ENCODE measurements at places on chromosomes 13 and 19. TPM values are rescaled to one million over a fixed set of nuclear protein-coding genes. Genes with fewer than 3 reads are reported as not detected.

Gene LRRC63
- total RNA-seq = 1.7 TPM

Gene RNF113B
- not detected for total RNA-seq

Gene MEDAG
- total RNA-seq = 7.2 TPM

Gene ATF5
- 13.8 TPM for total RNA-seq

Gene ZNF433
- 5.1 TPM for total RNA-seq

Gene MAB21L1
- total RNA-seq = 0.21 TPM

GRCh38 chr19:13152356-13152973 is 2.3 kb downstream of the IER2 start:
- H3K36me3 ChIP-seq = no peaks in the 10 kb centered on the region
- H3K4me3 ChIP-seq = peak overlapping the region; percentile 97
- H3K27me3 ChIP-seq = no peaks in the 10 kb centered on the region
- DNase-seq = no peak
- H3K27ac ChIP-seq = peak overlapping the region; percentile 100

DNA sequence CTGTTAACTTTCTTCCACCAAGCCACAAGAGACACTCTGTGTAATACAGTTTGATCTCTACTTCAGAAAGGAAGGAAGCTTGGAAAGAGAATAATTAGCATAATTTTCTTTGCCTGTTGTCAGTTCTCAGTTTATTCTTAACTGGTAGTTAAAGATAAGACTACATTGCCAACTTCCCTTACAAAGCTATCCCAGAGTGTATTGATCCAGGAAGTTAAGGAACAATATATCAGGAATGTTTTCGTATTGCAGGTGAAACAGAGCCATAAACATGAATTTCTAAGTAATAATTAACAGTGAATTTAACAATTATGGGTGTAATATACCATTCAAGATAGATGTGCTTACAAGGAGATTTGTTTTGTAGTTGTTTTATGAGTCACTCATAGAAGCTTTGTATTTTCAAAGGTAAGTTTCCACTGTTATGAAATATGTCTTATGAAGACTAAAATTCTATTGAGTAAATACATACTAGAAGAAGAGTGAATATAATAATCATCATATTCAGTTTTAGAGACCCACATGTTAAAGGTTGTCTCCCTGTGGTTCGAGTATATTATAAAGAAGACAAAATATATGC is 88.4 kb upstream of the KLF5 start:
- no peak overlapping the region for H3K27ac ChIP-seq
- H3K27me3 ChIP-seq = no peaks in the 10 kb centered on the region

DNA sequence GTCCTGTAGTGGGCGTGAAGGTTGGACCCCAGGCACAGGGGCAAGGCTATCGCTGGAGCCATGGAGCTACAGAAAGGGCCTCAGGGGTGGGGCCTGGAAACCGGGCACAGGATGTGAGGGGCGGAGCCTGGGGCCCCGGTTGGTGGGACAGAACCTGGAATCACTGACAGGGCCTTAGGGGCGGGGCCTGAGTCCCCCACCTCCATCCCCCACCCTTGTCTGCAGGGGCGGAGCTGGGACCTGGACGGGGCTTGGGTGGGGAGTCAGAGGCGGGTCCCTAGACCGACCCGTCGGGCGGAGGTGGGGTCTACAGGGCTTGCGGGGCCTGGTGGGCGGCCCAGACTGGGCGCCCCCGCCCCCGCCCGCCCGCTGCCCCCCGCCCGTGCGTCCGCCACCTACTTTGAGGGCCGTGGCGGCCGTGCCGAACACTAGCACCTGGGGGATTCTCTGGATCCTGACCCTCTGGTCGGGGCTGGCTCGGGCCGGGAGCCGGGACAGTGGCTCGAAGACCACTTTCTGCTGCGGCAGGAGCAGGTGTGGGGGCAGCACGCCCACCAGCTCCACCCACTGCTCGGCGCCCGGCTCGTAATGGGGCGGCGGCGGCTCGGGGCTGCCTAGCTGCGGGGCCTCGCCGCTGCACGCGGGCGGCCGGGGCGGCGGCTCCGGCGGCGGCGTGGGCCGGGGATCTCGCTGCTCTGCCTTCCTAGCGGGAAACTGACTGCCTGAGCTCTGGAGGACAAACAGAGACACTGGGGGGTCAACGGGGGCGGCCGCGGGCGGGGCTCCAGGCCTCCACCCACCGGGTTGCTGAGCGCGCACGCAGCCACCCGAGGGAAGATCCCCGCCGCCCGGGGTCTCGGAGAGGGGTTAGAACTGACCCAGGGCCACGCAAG is 26.3 kb downstream of the DCAF15 start:
- H3K4me3 ChIP-seq = peak overlapping the region; percentile 57
- H3K4me1 ChIP-seq = peaks cover 17% of the 10 kb centered on the region
- peaks cover 23% of the 10 kb centered on the region for H3K36me3 ChIP-seq
- H3K27me3 ChIP-seq = no peaks in the 10 kb centered on the region

- no peaks in the 10 kb centered on the region for H3K36me3 ChIP-seq
- H3K4me3 ChIP-seq = no peak overlapping the region
- no peak overlapping the region for H3K27ac ChIP-seq
- no peaks in the 10 kb centered on the region for H3K4me1 ChIP-seq
- H3K27me3 ChIP-seq = no peaks in the 10 kb centered on the region
- DNase-seq = no peak
Measured at GRCh38 chr19:20334760-20335159, 167.7 kb downstream of the ZNF486 start.

GRCh38 chr19:10915130-10916091 is 13.0 kb downstream of the YIPF2 start:
- H3K27me3 ChIP-seq = no peaks in the 10 kb centered on the region
- no peaks in the 10 kb centered on the region for H3K4me1 ChIP-seq
- peaks cover 87% of the 10 kb centered on the region for H3K36me3 ChIP-seq
- no peak overlapping the region for H3K4me3 ChIP-seq

DNA sequence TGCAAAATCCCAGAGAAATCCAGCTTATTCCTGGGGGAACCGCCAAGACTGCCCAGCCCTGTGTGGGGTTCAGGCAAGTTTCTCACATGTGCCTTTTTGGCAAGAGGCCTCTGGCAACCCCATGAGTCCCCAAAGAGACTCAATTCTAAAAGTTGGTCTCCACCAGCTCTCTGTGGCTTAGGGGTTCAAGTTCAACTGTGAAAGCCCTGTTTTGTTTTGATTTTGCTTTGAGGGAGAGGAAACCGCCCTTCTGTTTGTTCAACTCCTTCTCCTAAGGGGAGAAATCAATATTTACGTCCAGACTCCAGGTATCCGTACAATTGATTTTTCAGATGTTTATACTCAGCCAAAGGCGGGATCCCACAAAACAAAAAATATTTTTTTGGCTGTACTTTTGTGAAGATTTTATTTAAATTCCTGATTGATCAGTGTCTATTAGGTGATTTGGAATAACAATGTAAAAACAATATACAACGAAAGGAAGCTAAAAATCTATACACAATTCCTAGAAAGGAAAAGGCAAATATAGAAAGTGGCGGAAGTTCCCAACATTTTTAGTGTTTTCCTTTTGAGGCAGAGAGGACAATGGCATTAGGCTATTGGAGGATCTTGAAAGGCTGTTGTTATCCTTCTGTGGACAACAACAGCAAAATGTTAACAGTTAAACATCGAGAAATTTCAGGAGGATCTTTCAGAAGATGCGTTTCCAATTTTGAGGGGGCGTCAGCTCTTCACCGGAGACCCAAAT is 583 bp upstream of the LDLR start:
- peak overlapping the region; percentile 69 for H3K4me3 ChIP-seq
- H3K36me3 ChIP-seq = no peaks in the 10 kb centered on the region
- peak overlapping the region; percentile 98 for H3K27ac ChIP-seq
- no peaks in the 10 kb centered on the region for H3K27me3 ChIP-seq
- peaks cover 62% of the 10 kb centered on the region for H3K4me1 ChIP-seq

- H3K4me1 ChIP-seq = peaks cover 20% of the 10 kb centered on the region
- H3K4me3 ChIP-seq = no peak overlapping the region
- peaks cover 27% of the 10 kb centered on the region for H3K36me3 ChIP-seq
- H3K27ac ChIP-seq = no peak overlapping the region
- no peak for DNase-seq
Measured at GRCh38 chr19:14566712-14567077, 5.2 kb downstream of the NDUFB7 start.

GRCh38 chr19:12983542-12984142 is 11.6 kb upstream of the NFIX start:
- H3K4me1 ChIP-seq = peaks cover 11% of the 10 kb centered on the region
- H3K4me3 ChIP-seq = peak overlapping the region; percentile 29
- peak; percentile 85 for DNase-seq

DNA sequence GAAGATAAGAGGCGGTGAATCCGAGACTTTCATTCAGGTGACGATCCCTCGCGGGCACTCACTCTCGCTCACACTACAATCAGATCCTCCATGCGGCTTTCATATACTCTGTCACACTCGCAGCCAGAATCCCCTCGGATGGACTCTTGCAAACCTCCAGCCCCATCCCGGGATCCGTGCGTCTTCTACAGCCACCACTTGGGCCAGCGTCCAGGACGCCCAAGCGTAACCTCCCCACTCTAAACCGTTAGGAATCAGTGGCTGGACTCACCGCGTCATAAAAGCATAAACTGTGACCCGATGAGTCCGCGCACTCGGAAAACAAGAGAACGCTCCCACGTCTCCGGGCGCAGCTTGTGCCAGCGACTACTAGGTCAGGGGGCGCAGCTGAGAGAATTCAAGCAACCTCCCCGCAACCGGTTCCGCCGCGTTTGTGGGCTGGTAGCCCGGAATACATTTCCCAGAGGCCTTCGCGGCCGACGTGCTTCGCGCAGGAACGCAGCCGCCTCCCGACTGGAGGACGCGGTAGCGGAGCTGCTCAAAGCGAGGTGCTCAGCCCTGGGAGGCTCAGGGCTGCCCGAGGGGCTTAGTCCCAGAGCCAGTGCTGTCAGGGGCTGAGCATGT is 27.6 kb downstream of the ZNF607 start:
- H3K4me1 ChIP-seq = peaks cover 14% of the 10 kb centered on the region
- peak overlapping the region; percentile 58 for H3K4me3 ChIP-seq
- DNase-seq = peak; percentile 88
- no peaks in the 10 kb centered on the region for H3K27me3 ChIP-seq

DNA sequence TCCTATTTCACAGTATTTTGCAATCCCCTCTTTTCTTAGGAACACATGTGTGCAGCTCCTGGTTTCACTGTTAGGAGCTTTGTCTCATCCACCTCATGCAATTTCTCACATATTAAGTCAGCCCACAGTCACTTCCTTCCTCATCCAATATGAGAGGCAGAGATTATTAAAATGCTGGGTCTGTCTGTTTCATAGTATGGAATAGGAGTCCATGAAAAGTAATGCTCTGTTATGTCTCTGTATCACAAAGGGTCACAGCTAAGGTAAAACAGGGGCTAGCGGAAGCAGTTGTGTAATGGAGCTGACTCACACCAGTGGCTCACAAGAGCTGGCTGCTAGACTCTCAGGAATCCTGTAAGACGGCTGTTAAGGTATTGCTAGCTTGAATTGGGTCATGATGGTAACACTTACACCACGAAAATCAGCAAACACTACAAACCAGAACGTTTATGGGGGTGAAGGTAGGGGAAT is 216.5 kb downstream of the EFNB2 start:
- no peak overlapping the region for H3K4me3 ChIP-seq
- no peak overlapping the region for H3K27ac ChIP-seq
- H3K36me3 ChIP-seq = no peaks in the 10 kb centered on the region
- H3K27me3 ChIP-seq = no peaks in the 10 kb centered on the region
- H3K4me1 ChIP-seq = no peaks in the 10 kb centered on the region
- no peak for DNase-seq

- no peak for DNase-seq
- peaks cover 28% of the 10 kb centered on the region for H3K36me3 ChIP-seq
- no peaks in the 10 kb centered on the region for H3K27me3 ChIP-seq
- H3K4me1 ChIP-seq = no peaks in the 10 kb centered on the region
- no peak overlapping the region for H3K27ac ChIP-seq
- H3K4me3 ChIP-seq = no peak overlapping the region
Measured at GRCh38 chr19:4415352-4415751, 12.9 kb downstream of the CHAF1A start.

- no peak for DNase-seq
- no peaks in the 10 kb centered on the region for H3K27me3 ChIP-seq
- H3K4me1 ChIP-seq = no peaks in the 10 kb centered on the region
- no peaks in the 10 kb centered on the region for H3K36me3 ChIP-seq
- H3K4me3 ChIP-seq = no peak overlapping the region
Measured at GRCh38 chr13:103403148-103403740, 337.0 kb upstream of the SLC10A2 start.

DNA sequence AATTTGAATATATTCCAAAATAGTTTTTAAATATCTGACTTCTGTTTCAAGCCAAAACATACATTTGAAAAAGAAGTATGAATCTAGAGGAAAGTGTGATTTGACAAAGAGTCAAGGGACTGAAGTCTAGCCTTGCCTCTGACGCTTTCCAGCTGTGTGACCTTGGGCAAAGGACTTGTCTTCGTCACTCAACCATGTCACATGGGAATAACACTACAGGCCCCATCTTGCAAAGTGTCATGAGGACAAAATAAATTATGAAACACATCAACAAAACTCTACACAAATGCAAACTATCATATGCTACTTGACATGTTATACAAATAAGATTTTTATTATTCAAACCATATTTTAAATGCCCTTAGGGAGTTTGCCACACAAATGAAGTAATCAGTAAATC is 73.0 kb downstream of the CYSLTR2 start:
- H3K4me1 ChIP-seq = no peaks in the 10 kb centered on the region
- no peaks in the 10 kb centered on the region for H3K27me3 ChIP-seq
- no peaks in the 10 kb centered on the region for H3K36me3 ChIP-seq
- H3K27ac ChIP-seq = no peak overlapping the region
- no peak for DNase-seq
- H3K4me3 ChIP-seq = no peak overlapping the region

GRCh38 chr13:109833940-109834339 is 47.6 kb upstream of the IRS2 start:
- H3K4me1 ChIP-seq = no peaks in the 10 kb centered on the region
- H3K36me3 ChIP-seq = no peaks in the 10 kb centered on the region
- no peak for DNase-seq
- H3K27me3 ChIP-seq = no peaks in the 10 kb centered on the region

- no peak overlapping the region for H3K27ac ChIP-seq
- no peak overlapping the region for H3K4me3 ChIP-seq
- no peak for DNase-seq
Measured at GRCh38 chr19:12689581-12690216, 1.9 kb downstream of the GNG14 start.

Data from lower lobe of right lung (tissue), 2 donors.